ENCODE measurements at places on chromosomes 3 and 15.
A peak's percentile ranks its signal among the peaks of the same experiment; 100 is the strongest.

DNA sequence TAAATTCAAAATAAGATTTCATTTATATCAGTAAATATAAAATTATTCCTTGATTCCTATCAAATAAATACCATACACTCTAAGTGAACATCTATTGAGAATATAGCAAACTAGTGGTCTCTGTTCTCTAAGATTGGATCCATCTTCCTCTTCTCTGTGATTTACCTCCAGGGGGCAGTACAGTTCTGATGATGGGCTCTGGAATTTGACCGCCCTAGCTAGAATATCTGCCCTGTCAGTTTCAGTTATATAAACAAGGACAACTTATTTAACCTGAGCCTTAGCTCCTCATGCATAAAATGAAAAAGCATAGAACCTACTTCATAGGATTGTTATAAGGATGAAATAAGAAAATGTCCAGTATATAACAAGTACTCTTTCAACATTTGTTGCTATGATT is 171.1 kb upstream of the CCDC54 start:
- DNase-seq = peak; percentile 11

DNA sequence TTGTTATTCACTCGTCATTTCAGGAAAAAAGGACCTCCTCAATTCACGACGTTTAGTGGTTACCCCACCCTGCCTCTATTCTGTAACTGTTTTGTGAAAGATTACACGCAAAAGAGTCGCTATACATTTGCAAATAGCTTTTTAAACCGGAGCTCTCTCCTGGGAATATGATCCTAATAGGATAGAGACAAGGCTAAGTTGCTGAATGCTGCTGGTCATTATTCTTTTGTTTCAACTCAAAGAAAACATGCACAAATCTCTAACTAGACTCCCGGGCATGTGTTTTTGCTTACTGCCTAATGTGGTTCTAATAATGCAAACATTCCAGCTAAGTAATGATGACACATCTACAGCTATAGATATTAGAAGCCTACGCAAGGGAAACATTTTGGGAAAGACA is 214.6 kb upstream of the MDFIC2 start:
- DNase-seq = no peak

GRCh38 chr3:54299169-54299935 is 177.0 kb downstream of the CACNA2D3 start:
- peak; percentile 16 for DNase-seq

- DNase-seq = no peak
Observed at GRCh38 chr3:87836026-87836425, 222.8 kb downstream of the CGGBP1 start.

DNA sequence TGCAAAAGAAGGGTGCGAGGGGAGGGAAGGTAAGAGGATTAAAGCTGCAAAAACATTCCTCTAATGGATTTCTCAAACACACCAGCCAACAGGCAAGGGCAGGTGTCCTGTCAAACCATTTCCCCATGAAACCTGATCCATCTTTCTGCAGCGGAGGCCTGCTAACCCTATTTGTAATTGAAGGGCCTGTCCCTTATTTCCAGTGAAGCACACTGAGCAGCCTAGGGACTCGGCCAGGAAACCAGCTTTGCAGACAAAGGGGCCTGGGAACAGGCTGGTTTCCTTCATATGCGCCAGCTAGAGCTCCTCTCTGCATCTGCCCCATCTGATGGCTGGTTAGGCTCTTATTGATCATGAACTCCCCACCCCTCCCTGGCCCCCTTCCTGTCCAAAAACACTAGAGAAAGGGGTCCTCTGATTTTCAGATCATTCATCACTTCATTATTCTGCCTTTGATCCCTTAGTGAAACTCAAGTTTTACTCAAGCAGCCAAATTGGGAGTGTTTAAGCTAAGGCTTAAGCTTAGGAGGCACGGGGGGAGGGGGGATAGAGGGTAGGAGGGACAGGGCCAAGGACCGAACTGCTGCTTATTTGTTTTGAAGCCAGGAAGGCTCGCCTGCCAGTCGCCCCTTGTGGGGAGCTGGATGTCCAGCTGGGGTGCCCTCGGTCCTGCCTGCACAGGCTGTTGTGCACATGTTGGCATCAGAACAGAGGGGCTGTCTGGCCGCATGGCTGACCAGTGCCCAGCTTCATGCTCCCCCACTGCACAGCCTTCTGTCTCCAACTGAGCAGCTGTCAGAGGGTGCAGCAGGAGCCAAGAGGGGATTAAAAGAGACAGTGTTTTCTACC is 53.1 kb downstream of the BOC start:
- peak; percentile 87 for DNase-seq

GRCh38 chr15:52491472-52491871 is 37.2 kb downstream of the MYO5A start:
- DNase-seq = no peak

DNA sequence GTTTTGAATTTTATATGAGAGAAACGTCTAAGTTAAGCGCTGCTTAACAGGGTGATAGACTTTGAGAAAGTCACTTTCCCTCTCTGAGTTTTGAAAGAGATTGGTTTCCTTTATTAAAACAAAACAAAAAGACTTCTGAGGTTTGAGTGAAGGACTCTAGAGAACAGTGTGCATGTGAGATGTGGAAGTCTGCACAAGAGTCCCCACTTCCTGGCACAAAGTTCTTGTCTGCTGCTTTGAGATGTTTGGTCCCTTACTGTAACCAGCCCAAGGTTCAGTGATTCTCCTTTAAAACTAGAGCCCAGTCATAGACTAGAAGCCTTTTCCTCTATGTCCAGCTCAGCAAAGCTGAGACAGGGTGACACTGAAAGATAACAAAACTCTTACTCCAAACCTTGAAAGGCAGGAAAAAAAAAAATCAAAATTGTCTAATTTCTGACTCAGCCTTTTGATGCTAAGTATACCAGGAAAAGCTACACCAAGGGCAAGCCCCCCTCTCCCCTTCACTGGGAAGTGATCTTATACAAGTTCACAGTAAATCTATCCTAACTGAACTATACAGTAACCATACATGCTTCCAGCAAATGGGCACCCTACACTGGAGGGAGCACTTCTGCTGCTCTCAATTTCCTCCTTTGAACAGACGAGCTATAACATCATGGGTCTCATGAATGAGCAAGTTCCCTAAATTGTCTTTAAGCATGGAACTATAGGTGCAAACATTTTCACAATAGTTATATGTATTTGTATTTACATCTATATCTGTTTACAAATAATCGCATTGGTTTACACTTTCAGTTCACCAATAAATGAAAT is 2.3 kb downstream of the POPDC2 start:
- no peak for DNase-seq

DNA sequence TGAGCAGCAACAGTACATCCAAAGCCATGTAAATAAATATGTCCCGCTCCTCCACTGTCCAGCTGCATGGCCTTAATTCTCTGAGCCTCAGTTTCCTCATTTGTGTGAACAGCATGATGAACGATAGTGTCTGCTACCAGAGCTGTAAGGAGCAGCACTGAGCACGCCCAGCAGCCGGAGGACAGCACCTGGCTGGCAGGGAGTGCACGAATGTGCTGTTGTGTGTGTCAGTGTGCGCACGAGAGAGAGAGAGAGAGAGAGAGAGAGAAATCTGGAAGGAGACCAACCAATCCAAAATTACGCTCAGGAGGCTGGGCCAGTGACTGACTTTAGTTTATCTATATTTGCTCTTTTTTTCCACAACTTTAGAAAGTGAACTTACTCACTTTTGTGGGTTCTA is 26.6 kb upstream of the PLXNA1 start:
- DNase-seq = no peak

- no peak for DNase-seq
Observed at GRCh38 chr15:78103406-78104118, 11.2 kb downstream of the SH2D7 start.

GRCh38 chr3:184339001-184339400 is 1.6 kb downstream of the FAM131A start:
- DNase-seq = peak; percentile 28

- DNase-seq = no peak
Observed at GRCh38 chr3:33826206-33826605, 27.8 kb downstream of the PDCD6IP start.

DNA sequence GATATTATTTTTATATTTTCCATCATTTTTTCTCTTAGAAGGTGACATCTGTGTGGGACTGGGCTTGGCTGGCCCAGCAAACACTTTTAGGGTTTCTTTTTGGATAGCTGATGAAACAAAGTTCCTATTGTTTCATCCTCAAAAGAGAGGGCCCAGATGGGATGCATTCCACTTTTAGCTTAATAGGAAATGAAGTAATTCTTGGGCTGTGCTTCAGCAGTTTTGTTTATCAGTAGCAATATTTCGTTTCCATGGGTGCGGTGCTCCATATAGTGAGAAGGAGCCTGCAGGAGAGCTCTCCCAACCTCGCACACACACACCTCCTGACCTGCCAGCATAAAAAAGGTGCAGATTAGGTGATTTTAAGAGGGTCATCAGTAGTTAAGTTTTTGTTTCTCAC is 147.5 kb downstream of the AKAP13 start:
- no peak for DNase-seq

GRCh38 chr3:48885753-48886152 is 12.9 kb downstream of the SLC25A20 start:
- no peak for DNase-seq

GRCh38 chr15:56737791-56738190 is 4.5 kb upstream of the ZNF280D start:
- DNase-seq = no peak

DNA sequence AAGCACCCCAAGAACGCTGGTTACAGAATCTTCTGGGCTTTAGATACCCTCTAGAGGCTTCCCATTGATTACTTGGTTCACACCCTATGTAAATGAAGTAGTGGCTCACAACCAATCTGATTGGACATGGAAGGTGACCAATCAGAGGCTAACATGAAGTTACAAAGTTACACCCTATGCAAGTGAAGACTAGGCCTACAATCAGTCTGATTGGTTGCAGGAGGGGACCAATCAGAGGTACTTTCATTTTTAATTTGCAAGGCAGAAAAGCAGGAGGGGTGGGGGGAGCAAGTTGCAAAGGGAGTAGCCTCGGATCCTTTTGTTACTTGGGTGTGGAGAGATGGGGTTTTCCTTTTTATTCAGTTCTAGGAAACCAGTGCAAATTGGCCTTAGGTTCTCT is 11.1 kb upstream of the RTP2 start:
- no peak for DNase-seq

- no peak for DNase-seq
Observed at GRCh38 chr3:159265705-159266104, 463.9 kb downstream of the MFSD1 start.

DNA sequence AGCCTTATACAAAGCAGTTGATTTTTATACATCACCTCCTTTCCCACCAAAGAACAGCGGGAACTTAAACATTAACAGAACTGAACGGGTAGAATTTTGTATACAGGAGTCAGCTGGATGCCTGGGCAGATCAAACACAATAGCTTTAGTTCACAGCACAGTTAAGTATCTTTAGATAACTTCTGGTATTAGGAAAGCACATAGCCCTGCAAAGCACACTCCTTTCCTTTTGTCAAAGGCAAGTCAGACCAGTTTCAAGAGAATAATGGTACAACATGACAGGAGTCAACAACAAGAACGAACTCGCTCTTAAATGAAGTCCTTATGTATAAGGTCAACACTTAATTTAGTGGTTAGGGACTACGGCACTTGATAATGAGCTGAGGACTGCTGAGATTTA is 26.3 kb downstream of the ABCC5 start:
- no peak for DNase-seq

GRCh38 chr3:50415061-50415460 is 55.7 kb upstream of the TMEM115 start:
- no peak for DNase-seq

DNA sequence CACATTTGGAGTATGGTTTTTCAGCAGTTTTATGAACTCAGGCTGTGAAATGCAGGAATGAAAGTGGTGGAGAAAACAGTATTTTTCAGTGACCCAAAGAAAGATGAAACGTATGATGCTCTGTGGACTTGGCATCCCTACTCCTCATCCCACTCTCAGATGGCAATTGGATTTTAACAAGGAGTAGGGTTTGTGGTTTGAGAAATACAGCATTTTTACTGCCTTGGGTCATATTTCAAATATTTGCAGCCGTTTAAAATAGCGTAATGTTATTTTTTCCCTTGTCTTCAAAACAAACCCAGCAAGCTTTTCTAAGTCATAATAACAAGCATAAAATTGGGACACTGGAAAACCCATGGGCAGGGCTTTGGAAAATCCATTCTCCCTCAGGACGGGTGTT is 117.2 kb upstream of the LRIG1 start:
- DNase-seq = no peak

Measured in NCI-H1092 treated with DMSO at 0.1 percent for 48 hours (cell line).